Mucosa of descending colon (tissue), 3 donors: ENCODE measurements at places on chromosomes 6 and 20. TPM values are rescaled to one million over a fixed set of nuclear protein-coding genes. Genes with fewer than 3 reads are reported as not detected.

GRCh38 chr6:14447240-14447639 lies 329.7 kb downstream of the CD83 start:
- DNase-seq = no peak

DNA sequence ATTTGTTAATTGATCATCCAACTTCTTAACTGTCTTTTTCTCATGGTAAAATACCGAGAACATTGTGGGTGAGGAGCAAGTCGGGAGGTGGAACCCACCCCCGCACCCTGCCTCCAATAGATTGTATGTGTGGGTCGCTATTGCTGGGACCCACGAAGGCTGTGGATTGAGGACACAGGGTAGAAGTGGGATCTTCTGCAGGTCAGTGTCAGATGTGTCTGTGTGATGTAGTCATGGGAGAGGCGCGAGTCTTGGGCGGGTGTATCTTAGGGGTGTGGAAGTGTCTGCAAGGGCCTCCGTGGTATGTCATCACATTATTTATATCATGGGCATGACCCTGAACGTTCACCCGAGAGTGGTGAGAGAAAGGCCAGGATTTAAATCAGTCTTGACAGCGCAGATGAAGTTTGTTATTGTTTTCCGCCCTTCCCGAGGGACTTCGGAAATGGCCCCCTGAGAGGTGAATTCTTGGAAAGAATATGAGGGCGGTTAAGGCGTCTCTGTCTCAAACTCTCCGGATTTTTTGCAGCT lies 472 bp upstream of the PAQR8 start:
- peak; percentile 70 for DNase-seq

DNA sequence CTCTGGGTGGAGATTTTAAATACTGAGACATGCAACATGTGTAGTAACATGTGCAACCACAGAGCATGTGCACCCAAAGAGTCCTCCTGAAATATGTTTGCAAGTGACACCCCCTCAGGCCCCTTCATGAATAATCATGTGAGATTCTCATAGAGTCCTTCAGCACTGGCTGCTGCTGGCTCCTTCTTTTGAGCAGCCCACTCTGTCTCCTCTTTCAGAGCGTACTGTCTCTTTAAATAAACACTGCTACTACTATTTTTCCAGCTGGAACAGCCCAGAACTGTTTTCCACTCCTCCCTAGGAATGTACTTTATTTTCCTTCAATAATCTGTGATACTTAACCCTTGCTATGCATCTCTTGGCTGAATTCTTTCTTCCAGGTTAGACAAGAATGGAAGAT lies 42.0 kb downstream of the HLA-DRB5 start:
- DNase-seq = no peak

GRCh38 chr6:49955847-49956246 lies 8.1 kb downstream of the DEFB114 start:
- DNase-seq = no peak

GRCh38 chr6:157110607-157111006 lies 212.7 kb downstream of the TMEM242 start:
- no peak for DNase-seq

DNA sequence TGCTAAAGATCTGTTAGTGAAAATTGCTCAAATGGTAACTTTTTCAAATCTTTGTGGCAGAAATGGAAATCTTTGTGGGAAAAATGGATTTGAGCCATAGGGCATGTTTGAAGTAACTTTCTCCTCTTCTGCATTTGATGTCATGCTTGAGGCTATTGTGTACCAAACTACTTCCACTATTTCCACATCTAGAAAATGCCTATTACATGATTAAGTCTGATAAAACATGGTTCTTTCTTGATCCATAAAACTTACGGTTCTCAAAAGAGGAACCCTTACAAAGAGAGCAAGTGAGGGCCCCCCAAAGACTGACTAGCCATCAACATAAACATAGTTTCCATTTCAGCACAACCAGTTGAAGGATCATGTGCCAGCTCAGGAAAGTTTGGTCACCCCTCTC lies 150.6 kb downstream of the NFATC2 start:
- no peak for DNase-seq

- no peak for DNase-seq
Measured at GRCh38 chr20:1125277-1125676, 6.9 kb downstream of the PSMF1 start.

DNA sequence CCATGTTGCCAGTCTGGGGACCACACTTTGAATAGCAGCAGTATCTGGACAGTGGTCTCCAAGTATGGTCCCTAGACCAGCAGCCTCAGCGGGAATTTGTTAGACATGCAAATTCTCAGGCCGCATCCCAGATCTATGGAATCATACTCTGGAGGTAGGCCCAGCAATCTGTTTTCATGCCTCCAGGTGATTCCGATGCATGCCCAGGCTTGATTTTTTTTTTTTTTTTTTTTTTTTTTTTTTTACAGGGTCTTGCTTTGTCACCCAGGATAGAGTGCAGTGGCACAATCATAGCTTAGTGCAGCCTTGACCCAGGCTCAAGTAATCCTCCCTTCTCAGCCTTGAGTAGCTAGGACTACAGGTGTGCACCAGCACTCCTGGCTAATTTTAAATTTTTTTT lies 682 bp upstream of the SLA2 start:
- DNase-seq = no peak

GRCh38 chr6:31419842-31420241 lies 16.4 kb downstream of the MICA start:
- no peak for DNase-seq

- DNase-seq = no peak
Measured at GRCh38 chr6:16372029-16372776, 133.8 kb downstream of the GMPR start.

GRCh38 chr6:3961581-3962215 lies 112.5 kb downstream of the FAM50B start:
- DNase-seq = no peak

DNA sequence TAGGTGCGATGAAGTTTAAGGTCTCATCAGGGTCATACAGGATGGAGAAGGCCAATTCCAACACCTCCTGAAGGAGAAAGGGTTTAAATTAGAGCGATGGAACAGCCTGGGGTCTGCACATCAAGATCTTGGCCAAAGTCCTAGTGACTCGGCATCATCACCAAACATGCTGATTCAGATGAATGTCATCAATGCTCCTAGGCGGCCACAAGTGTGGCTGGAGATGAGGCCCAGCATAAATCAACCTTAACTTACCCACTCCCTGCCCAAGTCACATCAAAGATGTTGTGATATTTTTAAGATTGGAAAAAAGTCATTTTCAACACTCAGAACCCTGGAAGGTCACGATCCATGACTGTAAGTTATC lies 37.5 kb downstream of the ELMO2 start:
- DNase-seq = no peak

DNA sequence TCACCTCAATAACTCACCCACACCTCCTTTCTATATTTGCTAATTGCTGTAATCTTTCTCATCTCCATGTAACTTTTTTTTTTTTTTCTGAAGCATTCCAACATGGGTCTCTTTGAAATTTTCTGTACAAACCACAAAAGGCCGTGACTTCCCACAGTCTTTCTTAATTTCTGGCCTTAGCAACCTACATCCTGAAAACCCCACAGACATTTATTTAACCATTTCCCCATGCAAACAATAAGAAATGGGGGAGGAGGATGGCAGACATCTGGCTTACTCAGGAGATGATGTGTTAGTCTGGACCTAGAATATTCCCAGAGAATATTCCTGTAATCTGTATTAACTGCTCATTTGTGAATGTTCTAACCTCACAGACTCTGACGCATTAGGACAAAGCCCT lies 57.6 kb downstream of the MEP1A start:
- no peak for DNase-seq

DNA sequence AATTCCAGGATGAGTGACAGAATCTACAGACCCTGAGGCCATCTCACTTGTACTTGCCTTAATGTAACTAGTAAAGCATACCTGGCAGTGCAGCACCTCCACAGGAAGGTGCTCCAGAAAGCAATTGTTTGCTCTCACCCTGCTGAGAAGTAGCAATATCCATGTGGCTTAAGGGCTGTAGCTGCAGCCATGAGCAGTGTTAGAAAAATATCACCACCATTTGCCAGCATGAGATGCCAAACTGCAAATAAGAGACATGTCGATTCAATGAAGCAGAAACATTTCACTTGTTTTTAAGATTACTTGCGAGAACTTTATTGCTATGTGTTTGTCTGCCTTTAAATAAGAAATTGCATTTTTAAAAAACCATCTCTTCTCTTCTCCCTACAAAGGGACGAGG lies 151.5 kb downstream of the PRL start:
- no peak for DNase-seq

GRCh38 chr20:20778676-20779075 lies 66.2 kb upstream of the RALGAPA2 start:
- DNase-seq = no peak

DNA sequence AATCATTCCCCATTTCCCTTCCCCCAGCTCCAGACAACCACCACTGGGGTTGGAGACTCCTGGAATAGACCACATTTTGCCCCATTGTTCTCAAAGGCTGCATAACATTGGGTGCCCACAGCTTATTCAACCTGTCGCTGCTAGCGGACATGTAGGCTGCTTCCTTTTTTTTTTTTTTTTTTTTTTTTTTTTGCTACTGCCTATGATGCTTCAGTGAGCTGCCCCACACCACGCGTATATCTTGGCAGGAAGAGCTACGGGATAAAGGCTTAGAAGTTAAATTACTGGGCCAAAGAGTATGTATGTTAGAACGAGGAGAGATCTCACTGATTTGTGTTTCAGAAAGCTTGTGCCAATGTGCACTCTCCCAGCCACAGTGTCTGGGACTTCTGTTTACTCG lies 7.0 kb downstream of the LBP start:
- DNase-seq = no peak

- no peak for DNase-seq
Measured at GRCh38 chr6:52346503-52346902, 15.4 kb upstream of the PAQR8 start.

- DNase-seq = no peak
Measured at GRCh38 chr20:12153628-12154027, 235.9 kb downstream of the BTBD3 start.

DNA sequence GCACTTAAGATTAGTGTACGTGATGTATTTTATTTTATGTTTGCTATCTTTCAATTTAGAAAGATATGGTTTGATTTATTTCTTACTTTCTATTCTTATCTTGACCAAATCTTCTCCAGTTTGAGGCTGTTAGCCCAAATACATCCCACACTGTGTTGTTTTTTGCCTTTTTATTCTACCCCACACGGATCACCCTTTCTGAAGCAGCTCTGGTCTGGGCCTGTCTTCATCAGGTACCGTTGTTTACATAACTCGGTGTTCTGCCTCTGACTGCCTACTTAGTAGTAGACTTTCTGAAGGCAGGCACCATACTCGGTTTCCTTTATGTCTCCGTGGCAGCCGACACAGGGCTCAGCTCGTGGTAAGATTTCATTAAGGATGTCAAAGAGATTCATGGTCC lies 95.0 kb downstream of the PHACTR1 start:
- DNase-seq = no peak

DNA sequence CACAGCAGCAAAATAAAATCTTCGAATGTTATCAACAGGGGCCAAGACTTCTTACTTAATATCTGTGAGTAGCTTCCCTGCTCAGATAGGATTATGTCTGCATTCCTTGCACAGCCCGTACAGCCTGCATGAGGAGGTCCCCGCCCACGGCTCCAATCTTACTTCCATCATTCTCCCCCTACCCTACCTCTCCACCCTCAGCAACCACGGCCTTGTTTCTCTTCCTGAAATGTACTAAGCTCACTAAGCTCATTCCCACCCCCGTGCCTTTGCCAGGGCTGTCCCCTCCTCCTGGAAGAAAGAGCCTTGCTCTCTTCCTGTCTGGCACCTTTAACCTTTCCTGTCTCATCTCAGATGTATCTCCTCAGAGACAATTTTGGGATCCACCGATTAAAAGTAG lies 120.4 kb downstream of the BCAS1 start:
- no peak for DNase-seq

DNA sequence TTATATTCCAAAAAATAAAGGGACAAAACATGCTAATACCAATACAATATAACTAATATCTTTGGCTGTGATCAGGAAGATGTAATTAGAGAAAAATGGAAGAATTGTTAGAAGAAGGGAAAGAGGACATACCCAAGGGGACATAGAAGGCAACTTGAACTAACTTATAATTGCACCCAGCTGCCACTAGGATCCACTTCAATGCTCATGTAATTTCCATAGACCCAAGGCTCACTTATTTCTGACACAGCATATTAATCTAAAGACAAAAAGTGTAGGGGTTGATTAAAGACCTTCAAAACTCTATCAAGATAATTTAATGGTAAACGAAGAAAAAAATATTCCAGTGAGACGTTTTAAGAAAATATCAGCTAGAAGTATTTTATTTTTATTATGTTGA lies 396.0 kb upstream of the ADGRB3 start:
- DNase-seq = no peak

DNA sequence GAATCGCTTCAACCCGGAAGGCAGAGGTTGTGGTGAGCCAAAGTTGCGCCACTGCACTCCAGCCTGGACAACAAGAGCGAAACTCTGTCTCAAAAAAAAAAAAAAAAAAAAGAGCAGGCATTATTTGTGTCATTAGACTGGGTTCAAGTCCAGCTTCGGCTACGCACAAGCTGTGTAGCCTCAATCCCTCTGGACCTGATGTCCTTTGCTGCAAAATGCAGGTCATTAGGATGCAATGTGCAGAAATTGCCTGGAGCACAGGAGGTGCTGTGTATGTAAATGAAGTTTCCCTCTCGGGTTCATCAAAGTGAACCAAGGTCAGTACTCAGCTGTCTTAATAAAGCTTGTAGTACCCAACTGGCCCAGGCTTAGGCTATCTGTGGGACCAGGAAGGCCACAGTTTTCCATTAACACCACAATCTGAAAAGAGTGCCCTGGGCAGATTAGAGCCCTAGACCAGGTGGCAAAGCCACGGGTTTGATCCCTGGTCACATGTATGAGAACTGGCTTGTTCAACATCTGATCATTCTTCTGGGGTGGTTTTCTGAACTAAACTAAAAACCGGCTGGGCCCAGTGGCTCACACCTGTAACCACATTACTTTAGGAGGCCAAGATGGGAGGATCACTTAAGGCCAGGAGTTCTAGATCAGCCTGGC lies 155.3 kb downstream of the ZMYND8 start:
- no peak for DNase-seq

PGC gene
- total RNA-seq = not detected

RAET1E gene
- not detected for total RNA-seq

SMIM29 gene
- total RNA-seq = 6.5 TPM

FRK gene
- 8.0 TPM for total RNA-seq

TRIM15 gene
- total RNA-seq = 37.2 TPM

HCK gene
- total RNA-seq = 17.3 TPM

HLA-DQB1 gene
- total RNA-seq = 14.9 TPM

SPAG4 gene
- total RNA-seq = 3.5 TPM

TMEM217 gene
- 1.6 TPM for total RNA-seq

PSMA7 gene
- total RNA-seq = 197 TPM

KIF25 gene
- 1.1 TPM for total RNA-seq

LY6G6C gene
- not detected for total RNA-seq

MUC21 gene
- not detected for total RNA-seq

MYL9 gene
- total RNA-seq = 259 TPM

PREX1 gene
- 14.1 TPM for total RNA-seq

BPI gene
- 0.19 TPM for total RNA-seq

RNF217 gene
- 11.6 TPM for total RNA-seq

B3GAT2 gene
- total RNA-seq = not detected

SEMG1 gene
- total RNA-seq = not detected
